ENCODE measurements at places on chromosomes 3 and 15. TPM values are rescaled to one million over a fixed set of nuclear protein-coding genes. Genes with fewer than 3 reads are reported as not detected.

The ACTC1 gene
- not detected for total RNA-seq

The CEP152 gene
- total RNA-seq = 4.4 TPM

The GATM gene
- total RNA-seq = 0.20 TPM

The TGM5 gene
- total RNA-seq = not detected

The ZNF501 gene
- total RNA-seq = 2.4 TPM

The CCR8 gene
- total RNA-seq = not detected

The AADACL2 gene
- total RNA-seq = not detected

The CGNL1 gene
- 17.9 TPM for total RNA-seq

The CFAP20DC gene
- total RNA-seq = 0.65 TPM

The ZIC1 gene
- not detected for total RNA-seq

The CRYBG3 gene
- total RNA-seq = 10.9 TPM

The MON1A gene
- total RNA-seq = 7.9 TPM

The MESP1 gene
- total RNA-seq = 0.22 TPM

The ITIH1 gene
- total RNA-seq = not detected

The TMPRSS7 gene
- not detected for total RNA-seq

The ARID3B gene
- total RNA-seq = 1.3 TPM

The SUSD5 gene
- total RNA-seq = under 0.01 TPM

The SNTN gene
- not detected for total RNA-seq

The GOLGA8S gene
- total RNA-seq = not detected

The MST1R gene
- 0.22 TPM for total RNA-seq

The EPHA3 gene
- not detected for total RNA-seq

The STAC gene
- total RNA-seq = 0.40 TPM

The LIPH gene
- total RNA-seq = not detected

The OR5H14 gene
- not detected for total RNA-seq

The VGLL3 gene
- total RNA-seq = 0.22 TPM

The ARGFX gene
- not detected for total RNA-seq

The DNAJB11 gene
- 36.8 TPM for total RNA-seq

The PP2D1 gene
- not detected for total RNA-seq

The TFRC gene
- 139 TPM for total RNA-seq

The DTX3L gene
- 15.0 TPM for total RNA-seq

The ADAMTSL3 gene
- 12.5 TPM for total RNA-seq

The CSK gene
- 37.9 TPM for total RNA-seq

The PRRT3 gene
- total RNA-seq = 0.60 TPM

The CHRD gene
- total RNA-seq = 0.22 TPM

The C2CD4B gene
- total RNA-seq = 45.6 TPM

The P2RY1 gene
- under 0.01 TPM for total RNA-seq

The ATXN7 gene
- total RNA-seq = 6.3 TPM

The DUOX1 gene
- total RNA-seq = not detected

The WDR49 gene
- total RNA-seq = 0.20 TPM

The SRGAP3 gene
- 0.44 TPM for total RNA-seq

The CCDC54 gene
- not detected for total RNA-seq

The POPDC2 gene
- 0.40 TPM for total RNA-seq

Measured in lung microvascular endothelial cell (primary cell).